ENCODE measurements at places on chromosomes 5 and 9.

- DNase-seq: no peak
Observed at GRCh38 chr9:37437010-37437409, 14.5 kb downstream of the GRHPR start.

GRCh38 chr5:56683733-56684132, 131.6 kb upstream of the MAP3K1 start:
- DNase-seq: no peak

DNA sequence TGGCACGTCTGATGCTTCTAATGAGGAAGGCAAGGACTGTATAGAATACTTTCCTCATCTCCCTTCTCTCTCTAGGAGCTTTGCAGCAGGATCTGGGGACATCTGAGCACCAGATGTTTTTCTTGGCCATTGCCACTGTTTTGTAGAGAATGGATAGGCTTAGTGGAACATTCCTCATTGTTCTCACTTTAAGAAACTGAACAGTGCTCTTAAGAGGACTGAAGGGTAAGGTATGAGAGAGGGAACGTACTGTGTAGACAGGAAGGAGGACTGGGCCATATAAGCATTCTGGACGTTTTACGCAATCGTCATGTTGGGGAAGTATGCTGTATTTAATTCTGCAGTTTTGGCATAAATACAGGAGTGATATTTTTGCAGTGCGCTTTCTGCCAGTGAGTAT, 70.6 kb downstream of the SMARCA2 start:
- no peak for DNase-seq

GRCh38 chr9:99663297-99663696, 158.4 kb upstream of the NR4A3 start:
- no peak for DNase-seq

GRCh38 chr9:37324261-37324683, 98.2 kb upstream of the GRHPR start:
- DNase-seq: no peak

- no peak for DNase-seq
Observed at GRCh38 chr9:35798658-35799374, 7.4 kb downstream of the NPR2 start.

Data from thoracic aorta (tissue), 2 donors.